Esophagus (tissue), 2 donors: ENCODE measurements at places on chromosomes 1 and 21. TPM values are rescaled to one million over a fixed set of nuclear protein-coding genes. Genes with fewer than 3 reads are reported as not detected.

The MARK1 gene
- 3.8 TPM for polyA plus RNA-seq

The OLIG1 gene
- polyA plus RNA-seq = not detected

The B3GALNT2 gene
- 7.0 TPM for polyA plus RNA-seq

The MMP23B gene
- 0.91 TPM for polyA plus RNA-seq

The TFF2 gene
- polyA plus RNA-seq = 0.13 TPM

The SLC39A1 gene
- polyA plus RNA-seq = 29.0 TPM

The NAV1 gene
- polyA plus RNA-seq = 4.6 TPM

The SH3D21 gene
- polyA plus RNA-seq = 3.9 TPM

The KLHL21 gene
- polyA plus RNA-seq = 22.3 TPM

The CLDN8 gene
- 1.4 TPM for polyA plus RNA-seq

The POFUT2 gene
- 13.3 TPM for polyA plus RNA-seq

The SLC22A15 gene
- polyA plus RNA-seq = 3.1 TPM

The NBPF11 gene
- polyA plus RNA-seq = 6.5 TPM

The FCRL2 gene
- 0.18 TPM for polyA plus RNA-seq
